ENCODE measurements at places on chromosomes 6 and 20.

DNA sequence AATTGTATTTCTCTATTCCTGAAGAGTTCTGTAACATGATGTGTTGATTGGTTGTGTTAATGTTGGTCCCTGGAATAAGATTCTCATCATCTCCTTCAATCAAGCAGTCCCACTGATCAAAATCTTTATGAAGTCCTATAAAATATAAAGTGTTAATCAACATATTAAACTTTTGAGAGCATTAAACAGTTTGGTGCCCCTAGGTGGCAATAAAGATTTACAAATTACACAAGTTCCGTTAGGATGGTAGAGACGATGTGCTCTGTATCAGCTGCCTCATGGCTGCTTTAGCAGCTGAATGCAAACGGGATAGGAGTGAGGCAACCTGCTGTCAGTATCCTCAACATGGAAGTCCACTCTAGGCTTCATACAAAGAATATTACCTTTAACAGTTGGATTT lies 16.9 kb downstream of the TDRD6 start:
- DNase-seq = no peak

DNA sequence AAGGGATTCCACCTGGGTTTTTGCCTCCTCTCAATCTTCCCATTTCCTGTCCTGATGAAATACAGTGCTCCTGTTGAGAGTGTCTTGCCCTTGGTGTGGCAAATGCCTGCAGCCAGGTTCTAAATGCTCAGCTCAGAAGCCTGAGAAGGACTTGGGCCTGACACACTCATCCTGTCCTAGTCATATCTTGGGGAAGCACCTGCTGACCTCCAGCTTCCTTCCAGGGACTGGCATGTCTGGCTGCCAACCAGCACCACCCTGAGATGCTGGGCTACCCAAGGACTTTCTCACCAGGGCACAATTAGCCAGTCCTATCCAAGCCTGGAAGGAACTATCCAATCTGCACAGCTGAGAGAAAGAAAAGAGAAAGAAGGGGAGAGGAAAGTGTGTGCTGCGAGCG lies 43.4 kb downstream of the LRFN2 start:
- no peak for DNase-seq

GRCh38 chr6:16756660-16757255 lies 4.5 kb downstream of the ATXN1 start:
- no peak for DNase-seq

- no peak for DNase-seq
Measured at GRCh38 chr6:41023114-41023513, 15.9 kb downstream of the UNC5CL start.

- DNase-seq = no peak
Measured at GRCh38 chr6:101986476-101986875, 593.0 kb downstream of the GRIK2 start.

- no peak for DNase-seq
Measured at GRCh38 chr6:107598091-107598490, 108.2 kb downstream of the SOBP start.

GRCh38 chr6:138374815-138375214 lies 2.9 kb upstream of the SMIM28 start:
- DNase-seq = no peak

- DNase-seq = no peak
Measured at GRCh38 chr6:23184351-23184750, 615.0 kb downstream of the HDGFL1 start.

GRCh38 chr6:94570581-94570980 lies 1006.8 kb upstream of the MANEA start:
- DNase-seq = no peak

GRCh38 chr6:132768051-132768517 lies 10.4 kb upstream of the VNN2 start:
- no peak for DNase-seq

DNA sequence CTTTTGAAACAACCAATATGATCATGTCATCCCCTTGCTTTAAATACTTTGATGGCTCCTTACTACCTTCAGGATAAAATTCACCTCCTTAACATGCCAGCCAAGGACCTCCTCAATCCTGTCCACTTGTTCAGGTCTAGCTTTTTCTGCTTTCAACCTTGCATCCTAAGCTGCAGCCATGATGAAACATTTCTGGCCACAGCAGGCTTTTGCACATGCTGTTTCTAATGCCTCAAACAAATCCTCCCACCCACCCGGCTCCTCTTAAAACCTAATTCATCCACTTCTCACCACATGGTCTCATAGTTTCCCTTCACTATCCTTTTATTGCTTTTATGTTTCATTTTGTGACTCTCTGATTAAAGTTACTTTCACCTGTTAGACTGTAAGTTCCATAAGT lies 124.6 kb downstream of the MYB start:
- DNase-seq = no peak

DNA sequence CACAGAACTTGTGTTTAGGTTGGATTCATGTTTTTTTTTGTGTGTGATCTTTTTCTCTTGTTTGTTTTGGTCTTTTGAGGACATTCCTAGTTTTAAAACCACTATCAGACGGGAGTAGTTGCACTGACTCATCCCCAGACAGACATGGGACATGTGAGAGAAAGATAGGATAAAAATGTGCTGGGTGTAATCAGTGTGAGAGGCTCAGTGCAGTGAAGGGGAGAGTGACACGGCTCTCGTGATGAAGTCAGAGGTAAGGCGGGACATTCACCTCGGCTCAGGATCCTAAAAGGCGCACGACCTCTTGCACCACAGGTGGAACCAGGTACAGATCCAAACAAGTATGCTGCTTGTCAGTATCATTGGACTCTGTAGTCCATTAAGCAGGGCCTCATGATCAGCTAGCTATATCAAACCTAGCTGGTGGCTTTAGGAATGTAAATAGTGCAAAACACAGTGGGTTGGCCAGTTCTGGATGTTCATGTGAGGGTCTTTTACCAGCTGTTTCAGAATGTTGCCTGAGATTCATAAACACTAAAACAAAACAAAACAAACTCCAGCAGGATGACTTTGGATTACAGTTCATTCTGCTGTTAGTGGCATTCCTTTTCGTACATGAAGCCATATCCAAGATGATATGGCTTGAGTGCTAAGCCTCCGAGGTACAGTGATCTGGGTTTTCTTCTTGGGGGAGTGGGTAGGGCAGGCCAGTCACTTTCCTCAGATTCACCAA lies 18.0 kb downstream of the FOXO3 start:
- DNase-seq = no peak

DNA sequence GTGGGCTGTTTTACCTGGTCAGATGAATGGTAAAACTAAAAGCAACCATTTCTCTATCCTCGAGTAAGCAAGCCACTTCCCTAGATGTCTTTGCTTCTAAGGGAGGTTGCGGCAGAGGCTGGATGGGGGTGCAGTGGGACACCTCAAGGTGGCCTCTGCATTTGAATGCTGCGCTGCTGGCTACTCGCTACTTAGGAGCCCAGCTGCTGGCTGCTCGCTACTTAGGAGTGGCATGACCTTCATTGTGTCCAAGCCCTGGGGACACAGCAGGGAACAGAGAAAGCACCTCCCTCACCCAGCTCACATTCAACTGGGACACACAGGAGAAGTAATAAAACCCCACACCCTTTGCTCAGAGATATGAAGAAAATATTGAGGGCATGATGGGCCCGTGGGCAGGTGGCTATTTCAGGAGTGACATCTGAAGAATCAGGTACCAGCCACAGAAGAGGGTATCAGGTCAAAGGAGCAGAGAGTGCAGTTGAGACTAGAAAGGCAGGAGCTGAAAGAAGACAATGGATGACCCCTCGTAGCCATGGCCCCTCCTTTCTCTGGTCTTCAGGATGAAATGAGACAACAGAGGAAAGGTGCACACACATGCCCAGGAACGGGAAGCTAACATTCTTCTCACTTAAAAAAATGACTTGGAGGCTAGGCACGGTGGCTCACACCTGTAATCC lies 149.4 kb downstream of the ZMYND8 start:
- DNase-seq = no peak

GRCh38 chr20:48813930-48814546 lies 13.8 kb downstream of the PREX1 start:
- DNase-seq = no peak

GRCh38 chr20:36128463-36129159 lies 25.9 kb upstream of the EPB41L1 start:
- DNase-seq = no peak

DNA sequence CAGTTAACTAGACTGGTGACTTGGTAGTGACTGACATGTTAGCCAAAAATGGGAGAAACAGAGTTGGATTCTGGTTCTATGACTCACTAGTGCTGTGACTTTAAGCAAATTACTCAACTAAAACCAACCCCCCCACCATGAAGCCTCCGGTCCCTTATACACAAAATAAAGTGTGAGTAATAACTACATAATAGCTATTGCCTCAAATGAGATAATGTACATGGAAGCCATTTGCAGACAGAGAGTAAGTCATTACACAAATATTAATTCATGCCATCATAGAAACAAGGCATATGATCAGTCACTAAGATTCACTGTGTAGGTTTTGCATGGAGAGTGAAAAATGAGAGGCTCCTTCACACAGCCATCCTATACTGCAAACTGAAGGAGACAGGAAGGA lies 111.9 kb downstream of the HIVEP2 start:
- DNase-seq = no peak

- DNase-seq = no peak
Measured at GRCh38 chr20:23068283-23068682, 17.8 kb downstream of the CD93 start.

- DNase-seq = no peak
Measured at GRCh38 chr6:90860822-90861601, 274.1 kb upstream of the MAP3K7 start.

- no peak for DNase-seq
Measured at GRCh38 chr6:90469906-90470305, 117.0 kb downstream of the MAP3K7 start.

DNA sequence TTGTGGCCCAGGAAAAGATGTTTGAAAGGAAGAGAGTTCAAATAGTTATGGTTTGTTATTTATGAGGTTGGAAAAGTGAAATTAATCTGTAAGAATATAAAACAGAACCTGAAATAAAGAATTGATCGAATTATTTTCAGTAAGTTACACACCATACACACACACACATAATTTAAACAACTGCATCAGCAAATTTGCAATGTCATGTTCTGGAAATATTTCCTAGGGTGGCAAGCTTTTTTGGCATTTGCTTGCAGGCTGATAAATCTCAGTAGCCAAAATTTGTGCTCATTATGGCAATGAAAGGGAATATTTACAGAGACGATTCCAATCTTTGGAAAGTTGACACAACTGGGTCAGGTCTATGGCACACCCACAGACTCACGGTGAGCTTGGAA lies 9.5 kb downstream of the CITED2 start:
- no peak for DNase-seq

DNA sequence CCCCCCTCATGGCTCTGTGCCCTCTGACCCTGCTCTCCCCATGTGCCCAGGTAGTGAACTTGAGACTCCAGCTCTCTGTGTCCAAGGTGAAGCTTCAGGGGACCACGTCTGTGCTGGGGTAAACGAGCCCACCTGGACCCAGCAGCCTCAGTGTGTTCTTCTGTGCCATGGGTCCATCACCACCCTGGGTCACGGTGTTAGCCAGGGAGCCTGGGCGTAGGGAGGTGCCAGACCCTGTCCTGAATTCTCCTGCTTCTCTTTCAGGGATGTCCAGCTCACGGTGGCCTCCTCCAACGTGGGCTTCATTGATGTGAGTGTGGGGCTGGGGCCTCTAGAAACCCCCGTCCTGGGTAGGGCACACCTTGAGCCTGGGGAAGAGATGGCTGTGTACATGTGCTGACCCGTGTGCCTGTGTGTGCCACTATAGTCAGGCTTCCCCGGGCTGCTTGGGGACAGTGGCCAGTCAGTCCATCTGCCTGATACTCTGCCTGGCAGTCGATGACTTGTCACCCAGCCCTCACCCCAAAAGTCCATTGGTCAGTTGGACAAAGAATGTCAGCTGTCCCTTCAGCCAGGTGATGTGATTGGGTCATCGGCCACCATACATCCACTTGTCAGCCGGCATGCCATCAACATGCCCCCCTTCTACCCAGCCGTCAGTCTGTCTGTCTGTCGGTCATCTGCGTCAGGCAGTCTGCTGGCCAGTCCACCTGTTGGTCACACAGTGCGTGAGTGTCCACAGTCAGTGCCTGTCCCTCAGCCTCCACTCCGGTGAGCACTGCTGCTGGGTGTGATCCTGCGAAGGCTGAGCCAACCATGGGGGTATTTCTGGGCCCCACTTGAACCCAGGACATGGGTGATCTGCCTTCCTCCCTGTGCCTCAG lies 10.9 kb upstream of the BPIFB6 start:
- DNase-seq = no peak

GRCh38 chr20:32984196-32984595 lies 20.0 kb downstream of the SUN5 start:
- DNase-seq = no peak

- DNase-seq = no peak
Measured at GRCh38 chr6:44645276-44645675, 257.8 kb downstream of the CDC5L start.

- DNase-seq = no peak
Measured at GRCh38 chr6:149473080-149474052, 11.4 kb downstream of the ZC3H12D start.

DNA sequence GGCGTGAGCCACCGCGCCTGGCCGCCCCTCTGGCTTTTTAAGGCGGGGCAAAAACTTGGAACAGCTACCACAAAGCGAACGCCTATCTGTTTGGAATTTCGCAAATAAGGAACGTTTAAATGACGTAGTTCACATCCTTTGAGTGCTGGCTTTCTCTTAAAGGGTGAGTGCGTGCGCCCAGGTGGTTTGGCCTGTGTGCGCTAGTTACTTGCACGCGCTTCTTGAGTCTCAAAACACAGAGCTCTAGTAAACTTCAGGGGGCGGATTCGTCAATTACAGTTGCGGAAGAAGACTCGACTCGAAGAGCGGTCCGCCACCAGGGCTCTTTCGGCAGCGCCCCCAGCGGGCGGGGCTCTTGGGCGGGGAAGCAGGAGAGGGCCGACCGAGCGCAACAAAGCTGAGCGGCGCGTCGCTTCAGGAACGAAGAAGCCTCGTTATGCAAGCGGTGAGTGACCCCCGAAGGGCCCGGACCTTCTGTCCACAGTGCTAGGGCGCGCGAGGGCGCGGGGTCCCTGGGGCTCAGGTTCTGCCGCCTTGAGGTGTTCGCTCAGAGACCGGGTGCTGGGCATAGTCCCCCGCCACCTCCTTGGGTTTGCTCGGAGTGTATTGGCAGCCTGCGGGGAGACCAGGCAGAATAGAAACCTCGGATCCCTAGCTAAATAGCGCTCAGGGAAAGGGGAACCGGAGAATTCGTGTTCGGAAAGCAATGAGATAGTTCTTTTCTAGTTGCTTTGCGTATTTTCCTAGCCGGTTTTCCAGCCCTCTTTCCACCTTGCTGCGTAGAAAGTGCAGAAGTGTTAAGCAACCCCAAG lies at the start of gene SYCP2L:
Gene SYCP2L, plus strand, starts transcription at position 362 of the 812 bp plus-strand sequence. Its CDS starts 75 bp downstream, at position 437.
- DNase-seq = no peak

DNA sequence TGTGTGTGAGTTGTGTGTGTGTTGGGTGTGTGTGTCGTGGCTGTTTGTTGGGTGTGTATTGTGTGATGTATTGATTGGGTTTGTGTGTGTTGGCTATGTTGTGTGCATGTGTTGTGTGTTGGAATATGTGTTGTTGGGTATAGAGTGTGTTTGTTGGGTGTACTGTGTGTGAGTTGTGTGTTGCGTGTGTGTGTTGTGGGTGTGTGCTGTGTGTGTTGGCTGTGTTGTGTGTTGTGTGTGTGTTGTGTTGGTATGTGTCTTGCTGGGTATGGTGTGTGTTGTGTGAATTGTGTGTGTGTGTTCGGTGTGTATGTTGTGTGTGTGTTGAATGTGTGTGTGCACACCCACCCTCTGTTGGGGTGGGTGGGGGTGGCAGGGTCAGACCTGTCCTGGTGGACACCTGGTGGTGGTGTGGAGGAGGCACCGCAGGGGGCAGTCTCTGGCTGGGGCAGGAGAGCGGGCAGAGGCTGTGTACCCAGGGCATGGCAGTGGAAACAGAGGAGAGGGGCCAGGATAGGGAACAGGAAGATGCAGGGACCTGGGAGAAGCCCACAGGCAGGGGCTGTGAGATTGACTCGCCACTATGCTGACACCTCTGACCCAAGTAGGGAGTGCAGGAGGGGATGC lies 25.5 kb upstream of the PXDC1 start:
- DNase-seq = no peak

All from cortex of kidney (tissue), 1 donor.